Activated CD4-positive, alpha-beta T cell treated with anti-CD3 and anti-CD28 coated beads, Interleukin-2, amount 50 U/mL, for 48 hours (primary cell): ENCODE measurements at places on chromosomes 12 and 14.

DNA sequence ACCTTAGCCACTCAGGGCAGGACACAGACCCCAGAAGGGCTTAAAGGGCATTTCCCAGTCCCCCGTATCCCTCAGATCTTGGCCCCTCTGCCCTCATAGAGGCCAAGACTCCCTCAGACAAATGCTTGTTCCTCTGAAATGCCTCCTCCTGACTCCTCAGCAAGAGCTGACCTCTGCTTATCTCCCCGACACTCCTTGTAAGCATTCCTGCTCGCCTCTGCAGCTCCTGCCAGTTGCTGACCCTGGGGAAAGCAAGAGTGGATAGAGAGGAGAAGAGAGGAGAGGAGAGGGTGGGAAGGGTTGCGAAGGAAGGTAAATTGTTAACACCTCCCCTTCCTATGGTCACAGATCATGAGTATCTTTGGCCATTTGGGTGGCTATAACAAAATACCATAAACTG is 7.1 kb downstream of the SERPINA5 start:
- no peak for DNase-seq

DNA sequence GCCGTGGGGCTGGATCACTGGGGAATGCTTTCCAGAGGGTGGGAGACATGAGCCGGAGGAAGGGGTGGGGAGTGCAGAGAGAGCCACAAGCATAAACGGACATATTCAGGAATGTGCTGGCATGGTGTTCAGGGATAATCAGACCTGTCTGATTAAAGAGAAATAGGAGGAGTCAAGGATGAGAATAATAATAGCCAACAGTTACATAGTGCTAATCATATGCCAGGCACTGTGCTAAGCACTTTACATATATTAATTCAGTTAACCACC is 43.7 kb downstream of the LTBP2 start:
- no peak for DNase-seq

- DNase-seq: no peak
These were observed 85.2 kb downstream of the ESR2 start for GRCh38 chr14:64208981-64209380.

- no peak for DNase-seq
These were observed 92.9 kb upstream of the MAX start for GRCh38 chr14:65195042-65195719.

GRCh38 chr12:92529944-92530343 is 172.8 kb upstream of the PLEKHG7 start:
- DNase-seq: no peak

DNA sequence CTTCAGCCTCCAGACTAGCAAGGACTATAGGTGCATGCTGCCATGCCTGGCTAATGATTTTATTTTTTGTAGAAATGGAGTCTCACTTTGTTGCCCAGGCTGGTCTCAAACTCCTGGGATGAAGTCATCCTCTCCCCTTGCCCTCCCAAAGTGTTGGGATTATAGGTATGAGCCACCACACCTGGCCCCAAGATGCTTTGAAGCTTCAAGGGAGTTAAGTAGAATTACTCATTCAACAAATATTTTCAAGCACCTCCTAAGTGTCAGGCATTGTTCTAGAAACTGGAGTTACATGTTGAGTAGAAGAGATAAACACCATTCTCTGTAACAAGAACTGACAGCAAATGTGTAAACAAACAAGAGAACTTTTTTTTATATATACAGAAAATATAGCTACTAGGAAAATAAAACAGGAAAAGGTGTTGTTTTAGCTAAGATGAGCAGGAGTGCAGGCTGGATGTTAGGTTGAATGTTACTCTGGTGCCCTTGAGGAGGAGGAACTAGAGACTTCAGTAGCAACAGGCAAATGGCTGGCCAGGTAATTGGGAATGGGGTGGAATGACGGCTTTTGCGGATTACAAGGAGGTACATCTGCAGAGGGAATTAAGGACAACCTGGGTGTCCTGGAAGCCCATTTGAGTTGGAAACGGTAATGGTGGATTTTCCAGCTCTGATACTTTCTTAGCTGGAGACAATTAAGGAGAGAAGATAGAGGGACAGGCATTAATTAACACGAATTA is 32.0 kb upstream of the CFAP54 start:
- no peak for DNase-seq

DNA sequence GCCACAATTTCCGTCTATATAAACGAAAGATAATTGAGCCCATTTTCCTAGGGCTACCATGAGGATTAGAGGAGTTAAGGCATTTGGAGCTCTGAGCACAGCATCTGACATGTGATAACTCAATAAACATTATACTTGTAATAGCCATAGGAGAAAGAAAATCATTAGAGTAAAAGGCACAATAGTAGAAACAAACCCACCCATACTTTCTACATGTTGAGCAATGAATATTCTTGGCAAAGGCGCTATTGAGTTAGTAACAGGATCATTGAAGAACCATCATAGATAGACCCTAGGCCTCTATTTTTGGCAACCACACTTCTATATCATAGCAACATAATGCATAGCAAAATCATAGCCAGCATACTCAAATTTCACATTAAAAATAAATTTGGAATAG is 664.1 kb downstream of the NOVA1 start:
- DNase-seq: no peak

DNA sequence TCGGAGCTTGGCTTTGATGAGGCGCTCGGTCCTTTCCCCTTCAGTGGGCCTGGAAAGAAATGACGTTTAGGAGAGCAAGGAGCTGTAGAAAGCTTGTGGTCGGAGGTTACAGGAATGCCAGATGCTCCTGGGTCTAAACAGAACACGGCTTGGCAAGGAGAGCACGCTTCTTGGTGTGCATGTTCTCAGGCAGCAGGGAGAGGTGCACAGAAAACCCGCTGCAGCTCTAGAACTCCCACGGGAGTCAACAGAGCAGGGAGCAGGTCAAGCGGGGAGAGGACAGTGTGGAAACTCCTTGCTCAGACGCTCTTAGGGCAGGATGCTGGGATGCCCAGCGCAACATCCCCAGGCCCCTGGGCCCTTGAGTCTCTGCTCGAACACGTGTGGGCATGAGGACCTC is 51.0 kb downstream of the SSH1 start:
- no peak for DNase-seq

DNA sequence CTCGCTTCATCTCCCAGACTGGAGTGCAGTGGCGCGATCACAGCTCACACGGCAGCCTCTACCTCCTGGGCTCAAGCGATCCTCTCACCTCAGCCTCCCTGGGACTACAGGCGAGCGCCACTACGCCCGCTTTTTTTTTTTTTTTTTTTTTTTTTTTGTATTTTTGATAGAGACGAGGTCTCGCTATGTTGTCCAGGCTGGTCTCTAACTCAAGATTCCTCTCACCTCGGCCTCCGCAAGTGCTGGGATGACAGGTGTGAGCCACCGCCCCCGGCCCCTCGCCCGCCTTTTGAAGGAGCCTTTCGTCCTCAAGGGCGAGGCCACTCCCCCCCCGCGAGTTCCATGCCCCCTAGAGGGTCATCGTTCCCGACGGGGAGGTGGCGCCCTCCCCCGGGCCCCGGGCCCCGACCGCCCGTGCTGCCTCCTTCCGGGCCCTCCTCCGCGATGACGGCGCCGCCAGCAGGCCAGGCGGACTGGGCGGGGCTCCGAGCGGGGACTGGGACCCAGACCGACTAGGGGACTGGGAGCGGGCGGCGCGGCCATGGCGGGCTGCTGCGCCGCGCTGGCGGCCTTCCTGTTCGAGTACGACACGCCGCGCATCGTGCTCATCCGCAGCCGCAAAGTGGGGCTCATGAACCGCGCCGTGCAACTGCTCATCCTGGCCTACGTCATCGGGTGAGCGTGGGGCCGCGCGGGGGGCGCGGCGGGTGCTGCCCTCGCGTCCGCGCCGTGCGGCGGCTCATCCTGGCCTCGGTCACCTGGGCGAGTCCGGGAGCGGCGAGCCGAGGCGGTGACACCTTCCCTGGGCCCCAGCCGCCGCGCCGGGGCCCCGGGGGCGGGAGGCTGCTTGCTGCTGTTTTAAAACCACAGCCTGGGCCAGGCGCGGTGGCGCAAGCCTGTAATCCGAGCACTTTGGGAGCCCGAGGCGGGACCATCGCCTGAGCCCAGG is at the start of gene P2RX4:
Gene P2RX4 (plus strand): TSS at position 506 of the 949 bp plus-strand sequence. CDS start 36 bp downstream, at position 542.
- peak; percentile 90 for DNase-seq

GRCh38 chr12:26828280-26829073 is 4.5 kb downstream of the ITPR2 start:
- DNase-seq: no peak

DNA sequence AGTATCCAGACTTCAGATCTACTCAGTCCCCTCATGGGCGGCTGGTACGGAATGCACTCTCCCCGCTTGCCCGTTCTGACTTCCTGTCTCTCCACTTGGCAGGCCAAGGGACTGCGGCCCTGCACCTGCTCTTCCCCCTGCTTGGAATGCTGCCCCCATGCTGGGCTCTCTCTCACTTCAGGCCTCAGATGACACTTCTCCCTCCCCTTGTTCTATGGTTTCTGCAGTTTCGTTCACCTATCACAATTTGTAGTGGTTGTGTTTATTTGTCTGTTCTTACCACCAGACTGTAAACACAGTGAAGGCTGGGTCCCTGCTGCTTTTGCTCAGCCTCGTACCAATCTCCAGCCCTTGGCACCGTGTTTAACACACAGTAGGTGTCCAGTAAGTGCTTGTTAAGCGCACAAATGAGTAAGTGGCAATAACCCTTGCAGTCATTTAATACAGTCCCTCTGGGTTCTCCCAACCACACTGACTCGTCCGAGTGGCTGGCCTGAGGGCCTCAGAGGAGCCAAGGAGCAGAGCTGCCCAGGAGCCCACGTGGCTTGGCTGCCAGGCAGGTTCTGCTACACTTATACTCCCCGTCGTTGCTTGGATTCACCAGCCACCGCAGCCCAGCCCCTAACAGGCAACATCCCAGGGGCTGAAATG is 11.8 kb downstream of the SLC6A12 start:
- no peak for DNase-seq

- DNase-seq: no peak
These were observed 218.0 kb downstream of the SYT1 start for GRCh38 chr12:79082595-79082994.

- DNase-seq: no peak
These were observed 307.8 kb downstream of the BCL11B start for GRCh38 chr14:98964171-98964570.

GRCh38 chr12:94150240-94151121 is 2.1 kb downstream of the PLXNC1 start:
- DNase-seq: peak; percentile 56

GRCh38 chr12:11753826-11754225 is 104.4 kb downstream of the ETV6 start:
- no peak for DNase-seq

DNA sequence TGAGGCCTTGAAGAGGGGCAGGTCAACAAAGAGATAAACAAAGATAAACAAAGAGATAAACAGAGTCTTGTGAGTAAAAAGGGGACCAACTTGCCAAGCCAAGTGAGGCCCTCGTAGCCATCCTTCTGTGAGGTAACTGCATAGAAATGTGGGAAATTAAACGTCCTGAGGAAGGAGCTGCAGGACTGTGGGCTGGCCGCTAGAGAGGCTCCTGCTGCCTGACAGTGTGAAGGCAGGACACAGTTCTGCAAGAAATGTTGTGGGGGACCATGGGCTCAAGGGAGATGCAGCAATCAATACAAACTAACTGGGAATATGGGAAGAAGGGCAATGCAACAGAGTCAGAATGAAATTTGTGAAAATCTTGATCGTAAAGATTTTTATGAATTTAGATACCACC is 91.9 kb downstream of the SLC8A3 start:
- DNase-seq: no peak

DNA sequence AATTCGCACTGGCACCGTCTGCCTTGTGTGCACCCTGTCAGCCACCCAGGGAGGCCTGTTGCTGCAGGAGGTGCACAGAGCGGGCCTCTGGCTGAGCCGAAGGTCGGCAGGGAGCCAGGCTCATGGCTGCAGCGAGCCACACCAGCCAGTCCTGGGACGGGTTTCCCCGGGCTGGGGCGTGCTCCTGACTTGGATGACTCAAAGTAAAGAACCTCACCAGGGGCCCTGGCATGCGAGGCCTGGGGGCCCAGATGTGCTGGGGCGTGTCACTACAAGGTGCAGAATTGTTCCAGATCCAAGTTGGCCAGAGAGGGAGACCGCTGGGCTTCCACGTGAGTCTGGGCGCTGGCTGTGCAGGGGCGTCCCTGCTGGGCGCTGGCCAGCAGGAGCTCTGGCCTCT is 34.5 kb downstream of the FBRSL1 start:
- DNase-seq: no peak

GRCh38 chr12:109605599-109606228 is 32.1 kb downstream of the MVK start:
- no peak for DNase-seq

GRCh38 chr12:68959143-68959858 is 26.3 kb upstream of the CPM start:
- DNase-seq: peak; percentile 32

GRCh38 chr12:124224535-124225110 is 70.3 kb upstream of the RFLNA start:
- no peak for DNase-seq
